ENCODE measurements at places on chromosomes 1 and 21. TPM values are rescaled to one million over a fixed set of nuclear protein-coding genes. Genes with fewer than 3 reads are reported as not detected.

CFAP57 gene
- 4.1 TPM for total RNA-seq

UQCRH gene
- total RNA-seq: 157 TPM

DNA sequence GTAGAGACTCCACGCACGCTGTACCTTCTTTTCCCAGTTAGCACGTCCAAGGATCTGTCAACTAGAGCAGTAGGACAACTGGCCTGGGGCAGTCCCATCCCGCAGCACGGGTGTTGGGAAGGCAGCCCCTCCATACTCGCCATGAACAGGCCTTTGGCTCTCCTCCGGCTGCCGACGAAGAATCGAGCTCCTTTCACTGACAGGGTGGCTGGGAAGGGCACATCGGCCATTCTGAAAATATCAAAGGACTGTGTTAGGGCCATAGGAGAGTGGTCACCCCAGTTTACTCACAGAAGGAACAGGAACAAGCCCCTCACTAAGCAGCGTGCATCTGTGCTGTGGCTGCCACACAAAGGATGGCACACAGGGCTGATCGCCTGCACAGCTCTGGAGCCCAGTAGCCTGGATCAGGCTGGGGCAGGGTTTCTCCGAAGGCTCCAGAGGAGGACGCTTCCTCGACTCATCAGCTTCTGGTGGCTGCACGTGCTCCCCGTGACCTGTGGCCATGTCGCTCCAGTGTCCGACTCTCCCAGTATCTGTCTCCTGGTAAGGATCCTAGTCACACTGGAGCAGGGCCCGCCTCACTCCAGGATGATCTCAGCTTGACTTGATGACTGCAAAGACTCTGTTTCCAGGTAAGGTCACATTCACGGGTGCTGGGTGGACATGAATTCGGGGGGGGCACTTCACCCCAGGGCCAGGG, 8.9 kb downstream of the KRTAP10-1 start:
- DNase-seq: no peak

GRCh38 chr1:41931578-41931977, 12.9 kb upstream of the HIVEP3 start:
- DNase-seq: no peak

DNA sequence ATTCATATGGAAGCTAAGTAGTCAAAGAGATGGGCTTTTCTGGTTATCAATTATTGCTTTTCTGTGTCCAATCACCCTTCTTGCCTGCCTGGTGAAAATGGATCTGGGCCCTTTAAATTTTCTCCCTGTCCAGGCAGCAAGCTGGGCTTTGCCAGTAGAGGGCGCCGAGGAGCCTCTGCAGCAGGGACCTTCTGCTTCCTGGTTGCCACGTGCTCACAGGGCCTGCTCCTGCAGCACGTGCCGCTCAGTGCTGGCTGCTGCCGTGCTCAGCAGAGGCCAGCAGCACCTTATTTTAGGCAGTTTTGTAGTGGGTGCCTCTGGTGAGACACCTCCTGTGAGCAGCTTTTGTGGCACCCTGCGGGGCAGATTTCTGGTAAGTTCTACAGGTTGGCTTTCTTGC, 4.0 kb downstream of the ACTL8 start:
- peak; percentile 26 for DNase-seq

MRAP gene
- not detected for total RNA-seq

TMEM61 gene
- total RNA-seq: 2.7 TPM

DNA sequence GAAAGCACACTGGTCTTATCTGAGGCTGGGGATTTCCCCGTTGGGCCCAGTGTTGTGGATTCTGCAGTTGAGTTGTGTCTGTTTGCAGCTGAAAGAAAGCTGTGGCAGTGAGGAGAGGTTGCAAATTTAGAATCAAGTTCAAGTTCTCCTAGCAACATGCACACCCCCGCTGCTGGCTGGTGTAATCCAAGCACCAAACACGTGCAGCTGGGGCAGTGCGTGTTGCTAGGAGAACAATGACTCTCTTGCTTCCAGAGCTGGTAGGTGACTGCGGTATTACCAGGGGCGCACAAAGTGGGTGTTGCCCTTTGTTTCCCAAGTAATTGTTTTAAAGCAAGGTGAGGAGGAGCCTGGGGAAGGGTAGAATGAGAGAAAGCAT, 91.5 kb downstream of the IER5 start:
- peak; percentile 76 for DNase-seq

GRCh38 chr1:238254935-238255334, 364.2 kb upstream of the ZP4 start:
- no peak for DNase-seq

DNA sequence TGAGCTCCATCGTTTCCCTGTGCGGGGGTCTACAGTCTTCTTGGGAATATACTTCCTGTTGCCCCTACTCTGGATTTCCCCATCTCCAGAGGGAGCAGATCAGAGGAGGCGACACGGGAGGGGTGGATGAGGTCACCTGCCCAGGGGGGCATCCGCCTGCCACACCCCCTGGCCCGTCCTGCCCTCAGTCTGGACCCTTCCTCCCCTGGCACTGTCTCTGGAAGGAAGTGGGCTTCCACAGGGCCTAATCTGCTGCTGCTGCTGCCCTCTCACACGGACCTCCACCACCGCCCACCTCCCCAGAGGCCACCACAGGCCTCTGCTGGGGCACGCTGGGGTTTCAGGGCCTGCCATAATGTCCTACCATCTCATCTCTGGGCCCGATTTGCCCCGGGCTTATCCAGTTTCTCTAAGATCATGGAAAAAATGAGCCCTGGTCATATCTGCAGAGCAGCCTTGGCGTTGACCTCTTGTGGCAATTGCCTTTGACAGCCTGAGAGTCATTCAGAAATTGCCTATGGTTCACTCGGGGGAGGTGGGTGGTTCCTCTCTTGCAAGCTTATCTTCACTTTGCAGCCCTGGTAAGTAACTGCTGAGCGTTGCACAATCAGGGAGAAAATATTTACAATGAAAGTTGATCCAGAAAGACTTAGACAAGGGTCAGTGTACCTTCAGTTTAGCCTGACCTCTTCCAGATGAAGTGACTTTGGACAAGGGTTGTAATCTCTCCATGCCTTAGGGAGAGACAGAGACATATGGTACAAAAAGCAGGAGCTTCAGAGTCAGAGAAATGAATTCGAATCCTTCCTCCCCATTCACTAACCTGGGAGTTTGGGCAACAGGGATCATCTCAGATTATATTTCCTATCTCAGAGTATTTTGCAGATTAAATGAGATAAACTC, 252.4 kb downstream of the TOMM20 start:
- DNase-seq: peak; percentile 59

GRCh38 chr1:244970236-244970743, 105.9 kb upstream of the HNRNPU start:
- DNase-seq: peak; percentile 88

IPP gene
- 13.4 TPM for total RNA-seq

GRCh38 chr1:21766210-21766609, 16.7 kb downstream of the USP48 start:
- no peak for DNase-seq

DNA sequence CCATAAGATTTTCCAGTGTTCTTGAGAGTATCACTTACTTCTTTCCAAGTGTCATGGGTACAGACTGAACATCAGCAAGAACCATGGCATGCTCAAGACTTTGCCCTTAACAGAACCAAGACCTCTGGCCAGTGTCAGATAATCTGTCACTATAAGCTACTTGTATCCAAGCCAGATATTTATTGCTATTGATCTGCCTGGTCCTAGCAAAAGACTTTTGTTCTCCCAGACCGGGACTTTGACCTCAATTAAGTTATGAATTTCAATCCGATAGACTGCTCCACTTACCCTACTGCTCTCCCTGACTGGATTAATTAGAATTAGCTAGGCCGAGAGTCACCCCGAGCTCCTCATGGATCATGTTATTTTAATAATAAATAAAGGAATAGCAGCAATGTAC, 129.6 kb downstream of the ACBD6 start:
- DNase-seq: no peak

FCGR3A gene
- 323 TPM for total RNA-seq
